ENCODE measurements at places on chromosomes 3 and 15.

GRCh38 chr3:148839805-148840204 lies 12.2 kb downstream of the CPB1 start:
- no peak for DNase-seq

- DNase-seq = no peak
These were observed 120.3 kb downstream of the MYO9A start for GRCh38 chr15:71997691-71998090.

GRCh38 chr3:24591191-24591590 lies 96.5 kb upstream of the THRB start:
- no peak for DNase-seq

DNA sequence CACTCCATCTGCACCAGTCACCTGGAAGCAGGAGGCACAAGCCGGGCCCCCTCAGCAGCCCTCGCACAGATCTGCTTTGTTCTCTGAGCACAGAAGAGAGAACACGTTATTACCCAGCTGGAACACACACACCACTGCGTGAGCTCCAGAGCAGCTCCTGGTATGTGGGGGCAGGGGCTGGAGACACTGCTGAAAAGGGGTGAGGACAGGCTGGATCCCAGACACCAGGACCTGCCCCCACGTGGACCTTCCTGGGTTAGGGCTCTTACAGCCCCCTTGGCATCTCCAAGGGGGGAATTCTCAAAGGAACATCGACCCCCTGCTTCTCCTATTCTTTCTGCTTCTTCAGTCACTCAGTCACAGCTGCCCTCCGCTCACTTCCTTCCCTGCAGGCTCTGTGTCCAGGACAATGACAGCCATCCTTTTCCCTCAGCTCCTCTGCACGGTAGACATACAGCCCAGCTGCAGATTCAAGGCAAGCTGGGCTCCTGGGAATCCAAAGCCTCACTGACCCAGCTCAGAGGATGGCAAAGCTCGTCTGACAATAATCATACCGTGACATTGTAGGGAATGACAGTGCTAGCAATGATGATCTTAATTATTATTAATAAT lies 33.7 kb downstream of the PRR20G start:
- no peak for DNase-seq

DNA sequence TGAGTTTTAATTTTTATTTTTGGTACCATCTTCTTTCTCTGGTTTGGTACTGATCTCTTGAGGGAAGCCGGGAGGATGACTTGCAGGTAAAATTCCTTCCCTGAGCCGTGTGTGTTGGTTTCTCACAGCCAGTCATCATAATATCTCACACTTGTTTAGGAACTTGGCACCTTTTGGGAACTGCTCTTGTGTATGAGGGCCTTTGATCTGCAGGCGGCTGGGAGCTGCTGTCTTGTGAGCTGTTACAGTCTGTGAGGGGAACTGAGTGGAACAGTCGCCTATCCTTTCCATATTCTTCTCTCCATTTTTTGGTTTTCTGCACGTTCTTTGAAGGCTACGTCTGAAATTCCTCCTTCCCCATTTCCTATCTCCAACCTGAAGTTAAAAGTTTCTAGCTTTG lies 75.2 kb downstream of the CACNA2D3 start:
- no peak for DNase-seq

DNA sequence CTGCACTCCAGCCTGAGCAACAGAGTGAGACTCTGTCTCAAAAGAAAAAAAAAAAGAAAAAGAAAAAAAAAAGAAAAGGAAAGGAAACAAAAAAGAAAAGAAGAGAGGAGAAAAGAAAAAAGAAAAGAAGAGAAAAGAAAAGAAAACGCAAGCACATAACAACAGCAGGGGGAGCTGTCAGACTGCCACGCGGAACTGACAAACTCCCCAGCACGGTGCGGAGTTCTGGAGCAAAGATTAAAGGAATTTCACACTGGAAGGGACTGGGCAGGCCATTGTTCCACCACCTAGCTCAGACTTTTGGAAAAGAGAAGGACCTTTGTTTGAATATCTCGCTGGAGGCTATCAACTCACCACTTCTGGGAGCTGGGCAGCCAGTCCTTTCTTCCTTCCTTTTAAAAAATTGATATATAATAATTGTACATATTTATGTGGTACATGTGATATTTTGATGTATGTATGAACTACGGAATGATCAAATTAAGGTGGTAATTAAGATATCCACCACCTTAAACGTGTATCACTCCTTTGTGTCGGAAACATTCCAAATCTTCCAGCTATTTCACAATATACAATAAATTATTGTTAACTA lies 40.5 kb downstream of the DPPA2 start:
- peak; percentile 31 for DNase-seq

DNA sequence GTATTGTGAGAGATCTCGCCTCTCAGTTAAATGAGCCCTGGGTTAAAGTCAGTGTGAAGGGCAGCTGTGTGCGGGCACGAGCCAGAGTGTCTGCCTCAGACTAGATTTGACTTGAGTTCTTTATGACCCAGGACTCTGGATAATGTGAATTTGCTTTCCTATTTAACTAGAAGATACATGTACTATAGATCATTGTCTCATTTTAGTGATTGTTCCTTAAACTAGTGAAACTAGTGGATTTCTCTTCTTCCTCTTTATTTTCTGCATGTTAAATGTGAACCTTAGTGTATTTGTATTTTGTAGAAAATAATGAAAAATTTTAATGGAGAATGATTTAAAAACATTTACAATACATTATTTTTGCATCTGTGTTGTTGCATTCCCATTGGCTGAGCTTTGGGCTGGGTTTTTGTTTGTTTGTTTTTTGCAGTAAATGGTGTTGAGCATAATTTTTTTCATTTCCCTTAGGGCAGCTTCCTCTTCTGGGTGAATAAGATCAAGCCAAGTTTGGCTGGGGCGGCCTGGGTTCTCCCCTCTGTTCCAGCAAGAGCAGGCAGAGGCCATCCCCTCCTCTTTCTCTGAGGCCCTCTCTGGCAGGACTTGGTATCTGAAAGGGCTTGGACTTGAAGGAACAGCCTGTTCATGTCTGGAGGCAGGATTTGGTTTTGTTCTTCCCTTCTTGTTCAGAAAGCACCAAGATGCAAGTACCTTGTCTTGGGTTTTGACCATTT lies 15.0 kb downstream of the GCSAM start:
- no peak for DNase-seq

- DNase-seq = no peak
These were observed 813.3 kb upstream of the ARRDC4 start for GRCh38 chr15:97146929-97147870.

DNA sequence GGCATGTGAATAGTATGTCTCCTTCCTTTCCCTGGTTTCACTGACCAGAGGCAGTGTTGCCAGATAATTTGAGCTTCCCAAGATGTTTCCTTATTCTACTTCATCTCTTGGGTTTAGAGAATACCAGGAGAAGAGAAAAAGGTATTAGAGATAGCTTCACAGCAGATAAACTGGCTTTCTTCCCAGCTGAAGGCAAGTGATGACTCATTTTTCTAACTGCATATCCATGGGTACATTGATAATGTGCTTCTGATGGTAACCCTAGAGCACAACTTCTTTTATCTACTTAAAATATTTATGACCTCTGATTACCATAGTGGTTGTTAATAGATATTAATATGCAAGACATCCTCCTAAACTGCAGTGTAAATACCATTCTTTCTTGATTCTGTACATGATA lies 34.6 kb upstream of the CMTM8 start:
- DNase-seq = no peak

- DNase-seq = no peak
These were observed 72.8 kb downstream of the CPN2 start for GRCh38 chr3:194278186-194278845.

DNA sequence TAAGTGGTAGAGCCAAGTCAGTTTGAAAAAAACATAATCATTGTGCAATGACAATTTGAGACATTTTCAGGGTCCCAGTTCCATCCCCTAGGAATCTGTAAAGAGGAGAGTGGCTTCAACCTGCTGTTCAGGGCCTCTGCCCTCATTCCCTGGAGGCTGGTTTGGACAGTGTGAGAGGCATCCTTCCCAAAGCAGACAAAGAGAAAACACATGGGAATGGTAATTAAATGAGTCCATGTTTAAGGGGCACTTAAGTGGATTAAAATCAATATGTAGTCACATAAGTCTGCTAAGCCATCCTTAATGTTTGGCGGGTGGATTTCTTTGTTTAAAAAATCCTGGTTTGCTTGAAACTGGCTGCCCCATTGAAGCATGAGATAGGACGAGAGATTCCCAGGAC lies 146.3 kb upstream of the CTDSPL start:
- no peak for DNase-seq

DNA sequence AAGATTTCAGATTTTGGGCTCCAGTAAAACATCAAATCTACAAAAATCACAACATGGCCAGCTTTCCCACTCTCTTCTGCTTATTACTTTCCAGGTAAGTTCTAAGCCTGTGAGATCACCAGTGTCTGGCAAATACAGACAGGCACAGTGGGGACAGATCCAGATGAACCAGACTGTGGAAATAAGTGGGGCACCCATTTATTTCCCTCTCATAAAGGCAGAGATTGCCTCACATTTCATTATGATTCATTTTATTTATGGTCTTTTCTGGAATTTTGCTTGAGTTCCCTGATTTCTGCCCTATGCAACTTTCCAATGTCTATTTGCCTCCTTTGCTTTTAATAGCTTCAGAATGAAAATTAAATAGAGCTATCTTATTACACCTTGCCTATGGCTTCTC lies 66.8 kb downstream of the GREM1 start:
- no peak for DNase-seq

DNA sequence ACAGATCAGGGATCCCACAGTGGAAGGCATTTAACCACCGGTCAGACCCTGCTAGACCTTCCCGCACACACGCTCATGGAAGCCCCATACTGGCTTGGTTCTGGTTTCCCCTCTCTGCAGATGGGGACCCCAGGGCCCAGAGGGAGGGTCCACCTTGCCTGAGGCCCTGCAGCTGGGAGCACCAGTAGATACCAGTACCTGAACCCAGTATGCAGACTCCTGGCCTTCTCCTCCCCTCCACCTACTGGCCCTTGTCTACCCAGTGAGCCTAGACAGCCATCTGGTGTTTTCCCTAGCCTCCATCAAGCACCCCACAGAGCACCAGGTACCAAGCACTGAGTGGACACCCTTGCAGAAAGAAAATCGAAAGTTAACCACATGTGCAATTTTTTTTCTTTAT lies 65.1 kb downstream of the MEGF11 start:
- DNase-seq = no peak

GRCh38 chr3:137469263-137469662 lies 294.9 kb upstream of the SOX14 start:
- no peak for DNase-seq

GRCh38 chr3:15997274-15997943 lies 177.1 kb upstream of the GALNT15 start:
- DNase-seq = no peak

DNA sequence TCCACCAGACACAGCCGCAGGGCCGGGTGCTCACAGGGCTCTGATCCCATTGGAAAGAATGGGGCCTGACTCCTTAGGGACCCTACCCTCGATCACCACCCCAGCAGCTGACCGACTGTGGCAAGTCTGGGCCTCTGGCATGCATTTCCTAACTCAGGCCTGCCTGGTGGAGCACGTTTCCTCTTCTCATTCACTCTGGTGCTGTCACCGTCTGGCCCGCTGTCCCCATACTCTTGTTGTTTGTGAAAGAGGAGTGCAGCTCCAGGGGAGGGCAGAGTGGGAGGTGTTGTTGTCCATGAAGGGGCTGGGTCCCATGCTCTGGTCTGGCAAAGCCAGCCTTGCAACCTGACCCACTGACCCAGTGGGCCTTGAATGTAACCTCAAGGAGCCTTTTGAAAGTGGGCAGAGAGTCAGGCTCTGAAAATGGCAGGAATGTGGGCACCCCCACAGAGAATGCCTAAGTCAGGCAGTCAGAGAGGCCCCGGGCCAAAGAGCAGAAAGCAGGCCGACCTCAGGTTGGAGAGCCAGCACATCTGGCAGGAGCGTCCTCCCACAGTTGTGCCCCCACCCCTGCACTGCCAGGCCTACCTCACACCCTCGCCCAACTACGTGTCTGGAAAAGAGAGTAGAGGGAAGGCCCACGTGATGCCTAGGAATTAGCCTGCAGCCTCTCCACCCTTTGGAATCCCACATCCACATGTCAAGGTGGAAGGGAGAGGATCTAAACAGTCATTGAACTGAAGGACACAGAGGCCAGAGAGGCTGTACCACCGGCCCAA lies 10.9 kb downstream of the SEMA7A start:
- DNase-seq = no peak

DNA sequence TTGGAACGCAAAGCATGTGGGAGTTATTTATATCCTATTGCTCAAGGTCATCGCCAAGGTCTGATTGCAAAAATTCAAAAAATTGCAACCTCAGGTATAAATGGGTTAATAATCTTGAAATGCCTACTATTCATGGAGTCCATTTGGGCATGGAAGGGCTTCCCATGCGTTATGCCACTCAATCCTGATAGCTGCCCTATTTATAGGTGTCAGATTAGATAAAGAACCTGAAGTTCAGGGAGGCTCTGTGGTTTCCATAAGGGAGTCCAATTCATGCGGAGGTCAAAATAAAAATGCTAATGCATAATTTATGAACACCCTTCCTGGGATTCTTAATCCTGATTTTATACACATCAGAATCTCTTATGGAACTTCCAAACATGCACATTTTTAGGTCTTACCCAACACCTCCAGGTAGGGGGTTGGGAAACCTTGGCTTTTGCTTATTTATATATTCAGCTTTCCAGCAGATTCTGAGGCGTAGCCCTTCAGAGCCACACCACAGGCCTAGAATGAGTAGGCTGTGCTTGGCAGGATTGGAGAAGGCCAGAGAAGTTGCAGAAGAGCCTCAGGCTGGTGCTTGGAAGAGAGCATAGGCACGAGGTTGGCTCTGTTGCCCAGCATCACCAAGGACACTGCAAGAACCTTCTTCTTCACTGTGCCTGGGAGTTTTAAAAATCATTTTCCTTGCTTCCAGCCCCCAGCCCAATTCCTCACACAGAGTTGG lies 324.4 kb upstream of the CFAP20DC start:
- DNase-seq = no peak

DNA sequence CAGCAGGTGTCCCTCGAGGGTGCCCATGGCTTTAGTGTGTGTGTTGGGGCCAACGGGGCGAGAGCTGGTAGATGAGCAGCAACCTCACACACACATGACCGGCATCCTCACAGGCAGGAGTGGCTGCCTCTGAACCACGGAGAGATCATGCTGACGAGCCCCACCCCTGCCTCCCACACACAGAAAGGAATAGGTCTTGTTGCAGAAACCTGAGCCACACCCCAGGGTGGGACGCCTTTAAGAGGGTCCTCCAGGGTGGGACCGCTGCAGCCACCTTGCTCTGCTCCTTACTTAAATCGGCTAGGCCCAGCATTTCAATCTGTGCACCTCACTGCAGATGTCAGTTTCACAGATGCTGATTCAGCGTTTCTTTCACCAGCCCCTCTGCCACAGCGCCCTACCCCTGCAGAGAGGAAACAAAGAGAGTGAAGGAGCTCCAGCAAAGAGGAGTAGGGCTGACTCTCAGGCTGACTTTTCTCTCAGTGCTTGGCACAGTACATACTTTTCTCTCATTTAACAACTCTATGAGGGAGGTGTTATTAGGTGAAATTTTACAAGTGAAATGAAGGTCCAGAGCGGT lies 61.2 kb upstream of the EPHB3 start:
- DNase-seq = no peak

DNA sequence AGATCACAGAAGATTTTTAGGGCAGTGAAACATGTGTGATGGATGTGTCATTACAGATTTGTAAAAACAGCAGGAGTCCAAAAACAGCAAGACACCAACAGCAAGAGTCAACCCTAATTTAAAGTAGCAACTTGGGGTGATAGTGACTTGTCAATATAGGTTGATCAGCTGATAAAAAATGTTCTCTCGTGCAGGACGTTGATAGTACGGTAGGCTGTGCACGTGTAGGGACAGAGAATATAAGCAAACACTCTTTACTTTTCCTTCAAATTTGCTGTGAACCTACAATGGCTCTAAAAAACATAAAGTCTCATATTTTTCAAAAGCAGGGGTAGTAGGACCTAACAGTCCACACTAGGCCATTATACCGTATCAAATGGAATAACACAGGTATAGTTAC lies 120.8 kb downstream of the STAG1 start:
- DNase-seq = no peak

Measured in colonic mucosa (tissue), 4 donors.